ENCODE measurements at places on chromosomes 3 and 15.

- no peaks in the 10 kb centered on the region for H3K27me3 ChIP-seq
- peak; percentile 64 for DNase-seq
- H3K4me3 ChIP-seq, result peak overlapping the region; percentile 75
- H3K27ac ChIP-seq, result peak overlapping the region; percentile 74
- H3K36me3 ChIP-seq, result peaks cover 13% of the 10 kb centered on the region
- H3K4me1 ChIP-seq, result peaks cover 27% of the 10 kb centered on the region
Observed at GRCh38 chr3:122415104-122415744, 638 bp downstream of the WDR5B start.

DNA sequence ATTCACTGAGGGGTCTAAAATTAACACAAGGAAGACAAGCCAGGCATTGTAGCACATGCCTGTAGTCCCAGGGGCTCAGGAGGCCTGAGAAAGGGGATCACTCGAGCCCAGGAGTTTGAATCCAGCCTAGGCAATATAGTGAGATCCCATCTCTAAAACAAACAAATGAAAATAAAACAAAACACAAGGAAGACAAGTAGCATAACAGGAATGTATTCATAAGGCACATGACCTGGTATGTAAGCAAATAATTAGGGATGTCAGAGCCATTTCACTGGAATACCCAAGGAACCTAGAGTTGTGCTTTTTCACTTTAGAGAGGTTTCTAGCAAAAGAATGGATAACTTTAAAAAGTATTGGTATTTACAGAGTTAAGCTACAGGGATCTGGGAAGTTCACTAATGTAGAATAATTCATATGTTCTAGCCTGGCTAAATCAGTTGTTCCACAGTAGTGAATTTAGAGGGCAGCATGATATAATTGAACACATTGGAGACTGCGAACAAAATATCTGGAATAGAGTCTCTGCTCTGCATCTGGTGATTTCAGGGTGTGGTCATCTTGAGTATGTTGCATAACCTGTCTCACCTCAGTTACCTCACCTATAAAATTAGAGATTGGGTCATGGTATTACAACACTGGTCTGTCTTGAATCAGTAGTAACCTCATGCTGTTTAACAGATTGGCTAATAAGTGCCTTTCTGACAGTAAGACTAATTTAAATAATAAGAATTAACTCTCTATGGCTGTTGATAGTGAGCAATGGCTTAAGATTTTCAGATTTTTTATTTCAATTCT, 9.3 kb downstream of the GRAMD1C start:
- H3K4me3 ChIP-seq, result peak overlapping the region; percentile 10
- DNase-seq, result peak; percentile 81
- peak overlapping the region; percentile 53 for H3K27ac ChIP-seq
- no peaks in the 10 kb centered on the region for H3K27me3 ChIP-seq
- H3K4me1 ChIP-seq, result peaks cover 19% of the 10 kb centered on the region

DNA sequence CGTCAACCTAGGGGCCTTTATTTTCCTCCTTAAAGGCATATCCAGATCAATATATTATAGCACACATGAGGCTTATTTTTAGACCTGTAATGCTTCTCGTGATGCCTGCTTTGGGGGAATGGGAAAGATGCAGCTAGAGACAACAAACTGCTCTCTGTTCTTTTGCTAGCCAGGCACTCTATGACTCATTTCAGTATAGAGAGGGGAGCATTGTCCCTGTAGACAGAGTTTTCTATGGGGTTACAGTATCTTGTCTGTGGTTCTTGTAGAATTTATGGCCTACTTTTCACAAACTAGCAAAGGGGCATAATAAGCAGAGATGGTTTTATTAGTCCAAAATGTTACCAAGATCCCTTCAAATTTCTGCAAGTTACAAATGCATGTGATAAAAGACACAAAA, 305.6 kb downstream of the LSAMP start:
- no peaks in the 10 kb centered on the region for H3K36me3 ChIP-seq
- no peak overlapping the region for H3K4me3 ChIP-seq
- no peak overlapping the region for H3K27ac ChIP-seq
- no peaks in the 10 kb centered on the region for H3K4me1 ChIP-seq

DNA sequence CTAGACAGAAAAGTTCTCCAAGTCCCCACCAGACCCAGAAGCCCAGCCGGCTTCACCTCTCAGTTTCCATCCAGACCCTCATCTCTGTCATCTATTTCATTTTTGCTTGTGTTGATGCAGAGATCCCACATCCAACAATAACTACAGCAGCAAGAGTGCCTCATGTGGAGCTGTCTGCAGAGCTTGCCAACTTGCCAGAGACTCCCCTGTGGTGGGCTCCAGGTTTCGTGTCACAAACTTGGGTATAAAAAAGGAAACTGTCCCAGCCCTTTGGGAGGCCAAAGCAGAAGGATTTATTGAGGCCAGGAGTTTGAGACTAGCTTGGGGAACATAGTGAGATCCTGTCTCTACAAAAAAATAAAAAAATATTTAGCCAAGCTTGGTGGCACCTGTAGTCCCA, 182.4 kb upstream of the ATP10A start:
- no peaks in the 10 kb centered on the region for H3K4me1 ChIP-seq
- DNase-seq, result no peak
- H3K27me3 ChIP-seq, result no peaks in the 10 kb centered on the region
- H3K4me3 ChIP-seq, result no peak overlapping the region
- H3K36me3 ChIP-seq, result no peaks in the 10 kb centered on the region
- no peak overlapping the region for H3K27ac ChIP-seq

DNA sequence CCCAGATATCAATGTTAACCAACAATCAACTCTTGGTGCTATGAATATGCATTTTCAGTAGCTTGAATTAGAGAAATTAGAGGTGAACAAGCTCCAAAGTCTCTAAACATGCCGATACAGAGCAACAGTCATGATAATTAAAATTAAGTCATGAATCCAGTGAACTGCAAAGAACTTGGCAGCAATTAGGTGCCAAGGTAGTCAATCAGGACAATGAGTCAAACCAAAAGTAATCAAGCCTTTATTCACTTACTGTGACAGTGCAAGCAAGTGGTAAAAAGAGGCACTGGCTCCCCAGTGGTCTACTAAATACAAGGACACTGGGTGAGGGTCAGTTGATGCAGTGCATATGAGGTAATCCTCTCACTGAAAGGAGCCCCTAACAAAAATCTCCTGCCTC, 1.8 kb downstream of the ZNF770 start:
- no peaks in the 10 kb centered on the region for H3K27me3 ChIP-seq
- peaks cover 30% of the 10 kb centered on the region for H3K4me1 ChIP-seq
- DNase-seq, result no peak
- no peak overlapping the region for H3K27ac ChIP-seq

GRCh38 chr15:67691450-67691849, 133.9 kb upstream of the SKOR1 start:
- no peaks in the 10 kb centered on the region for H3K27me3 ChIP-seq
- H3K27ac ChIP-seq, result no peak overlapping the region
- no peak for DNase-seq
- H3K4me1 ChIP-seq, result peaks cover 4% of the 10 kb centered on the region
- H3K4me3 ChIP-seq, result no peak overlapping the region

- no peaks in the 10 kb centered on the region for H3K27me3 ChIP-seq
- peaks cover 22% of the 10 kb centered on the region for H3K36me3 ChIP-seq
- DNase-seq, result peak; percentile 60
- H3K4me3 ChIP-seq, result no peak overlapping the region
- H3K4me1 ChIP-seq, result peaks cover 42% of the 10 kb centered on the region
- H3K27ac ChIP-seq, result peak overlapping the region; percentile 54
Observed at GRCh38 chr3:191373327-191373726, 43.0 kb upstream of the UTS2B start.

GRCh38 chr3:52240886-52241370, 2.0 kb upstream of the TWF2 start:
- no peaks in the 10 kb centered on the region for H3K36me3 ChIP-seq
- peaks cover 54% of the 10 kb centered on the region for H3K4me1 ChIP-seq
- no peaks in the 10 kb centered on the region for H3K27me3 ChIP-seq
- DNase-seq, result no peak
- H3K4me3 ChIP-seq, result no peak overlapping the region

- peak overlapping the region; percentile 99 for H3K27ac ChIP-seq
- DNase-seq, result peak; percentile 62
- H3K4me1 ChIP-seq, result peaks cover 75% of the 10 kb centered on the region
- no peak overlapping the region for H3K4me3 ChIP-seq
Observed at GRCh38 chr3:157134620-157135191, 25.2 kb downstream of the CCNL1 start.

DNA sequence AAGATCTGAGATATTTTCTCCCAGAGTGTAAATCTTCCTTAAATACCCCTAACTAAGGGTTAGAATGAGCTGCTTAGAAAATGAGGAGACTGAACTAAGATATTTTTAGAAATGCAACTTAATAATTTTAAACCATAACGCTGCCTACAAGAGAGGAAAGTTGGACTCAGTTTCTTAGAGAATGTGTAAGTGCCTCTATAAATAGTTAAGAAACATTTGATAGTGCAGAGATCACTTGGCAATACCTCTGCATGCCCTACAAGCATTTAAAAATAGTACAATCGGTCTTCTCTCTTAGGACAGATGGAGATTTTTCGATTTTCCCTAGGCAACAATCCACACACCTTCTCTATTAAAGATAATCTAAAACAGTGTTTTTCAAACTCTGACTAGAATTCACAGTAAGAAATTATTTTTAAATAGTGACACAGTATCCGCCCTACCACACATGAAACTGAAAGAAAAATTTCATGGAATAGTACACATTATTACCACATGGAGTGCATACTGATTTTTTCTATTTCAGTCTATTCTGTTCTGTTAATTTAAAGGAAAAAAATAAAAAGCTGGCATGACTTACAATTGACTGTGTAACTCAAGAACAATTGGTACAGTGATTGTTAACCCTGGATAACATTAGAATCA, 83.2 kb downstream of the GADL1 start:
- H3K36me3 ChIP-seq, result no peaks in the 10 kb centered on the region
- H3K4me3 ChIP-seq, result no peak overlapping the region
- no peak overlapping the region for H3K27ac ChIP-seq
- DNase-seq, result no peak

- DNase-seq, result no peak
- no peak overlapping the region for H3K4me3 ChIP-seq
- no peak overlapping the region for H3K27ac ChIP-seq
- H3K36me3 ChIP-seq, result no peaks in the 10 kb centered on the region
Observed at GRCh38 chr3:3771094-3771493, 28.1 kb upstream of the LRRN1 start.

DNA sequence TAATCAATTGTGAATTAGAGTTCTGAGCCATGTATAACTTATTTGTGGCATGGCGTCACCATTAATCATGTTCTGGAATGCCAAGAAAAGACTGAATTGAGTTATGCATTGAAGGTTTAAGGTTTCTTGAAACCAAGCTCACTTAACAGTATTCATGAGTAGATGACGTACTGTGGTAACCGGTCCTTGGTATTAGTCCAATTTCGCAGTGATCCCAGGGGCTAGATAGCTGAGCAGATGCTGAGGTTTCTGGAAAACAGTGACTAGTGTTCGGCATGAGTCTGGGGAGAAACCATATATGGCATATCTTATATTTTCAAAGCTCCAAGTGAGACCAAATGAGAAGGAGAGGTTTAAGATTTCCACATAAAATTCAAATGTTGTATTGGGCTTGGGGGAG, 218.3 kb upstream of the LYSMD4 start:
- H3K4me3 ChIP-seq, result no peak overlapping the region
- DNase-seq, result no peak
- 0 out of 2 replicates have a peak, but pooled peaks cover 5% of the 10 kb centered on the region for H3K4me1 ChIP-seq
- H3K27ac ChIP-seq, result no peak overlapping the region
- no peaks in the 10 kb centered on the region for H3K36me3 ChIP-seq

DNA sequence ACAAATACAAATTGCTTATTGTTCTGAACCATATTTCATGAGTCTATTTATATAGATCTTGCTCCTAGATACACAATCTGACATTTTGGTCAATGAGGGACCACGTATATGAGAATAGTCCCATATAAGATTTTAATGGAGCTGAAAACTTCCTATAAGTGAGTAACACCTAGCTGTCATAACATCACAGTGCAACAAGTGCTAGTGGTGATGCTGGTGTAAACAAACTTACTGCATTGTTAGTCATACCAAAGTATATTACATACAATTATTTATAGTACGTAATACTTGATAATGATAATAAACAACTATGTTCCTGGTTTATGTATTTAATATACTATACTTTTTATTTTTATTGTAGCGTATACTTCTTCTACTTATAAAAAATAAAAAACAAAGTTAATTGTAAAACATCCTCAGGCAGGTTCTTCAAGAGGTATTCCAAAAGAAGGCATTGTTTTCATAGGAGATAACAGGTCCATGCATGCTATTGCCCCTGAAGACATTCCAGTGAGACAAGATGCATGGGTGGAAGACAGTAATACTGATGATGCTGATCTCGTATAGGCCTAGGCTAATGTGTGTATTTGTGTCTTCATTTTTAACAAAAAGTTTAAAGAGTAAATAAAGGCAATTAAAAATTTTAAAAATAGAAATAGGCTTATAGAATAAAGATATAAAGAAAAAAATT, 46.8 kb upstream of the NAALADL2 start:
- no peak overlapping the region for H3K4me3 ChIP-seq
- peak; percentile 11 for DNase-seq
- no peak overlapping the region for H3K27ac ChIP-seq
- no peaks in the 10 kb centered on the region for H3K4me1 ChIP-seq
- no peaks in the 10 kb centered on the region for H3K36me3 ChIP-seq

GRCh38 chr3:30007668-30008067, 598.7 kb upstream of the TGFBR2 start:
- H3K4me3 ChIP-seq, result no peak overlapping the region
- H3K27me3 ChIP-seq, result no peaks in the 10 kb centered on the region
- H3K27ac ChIP-seq, result no peak overlapping the region
- H3K36me3 ChIP-seq, result no peaks in the 10 kb centered on the region
- DNase-seq, result peak; percentile 30

All from PC-3 (cell line).